GM19239 (cell line): ENCODE measurements at places on chromosomes 6 and 20.

GRCh38 chr20:1242099-1242498 lies 16.3 kb downstream of the RAD21L1 start:
- no peak for DNase-seq

- no peak for DNase-seq
Measured at GRCh38 chr20:59055302-59055701, 12.7 kb upstream of the PRELID3B start.

DNA sequence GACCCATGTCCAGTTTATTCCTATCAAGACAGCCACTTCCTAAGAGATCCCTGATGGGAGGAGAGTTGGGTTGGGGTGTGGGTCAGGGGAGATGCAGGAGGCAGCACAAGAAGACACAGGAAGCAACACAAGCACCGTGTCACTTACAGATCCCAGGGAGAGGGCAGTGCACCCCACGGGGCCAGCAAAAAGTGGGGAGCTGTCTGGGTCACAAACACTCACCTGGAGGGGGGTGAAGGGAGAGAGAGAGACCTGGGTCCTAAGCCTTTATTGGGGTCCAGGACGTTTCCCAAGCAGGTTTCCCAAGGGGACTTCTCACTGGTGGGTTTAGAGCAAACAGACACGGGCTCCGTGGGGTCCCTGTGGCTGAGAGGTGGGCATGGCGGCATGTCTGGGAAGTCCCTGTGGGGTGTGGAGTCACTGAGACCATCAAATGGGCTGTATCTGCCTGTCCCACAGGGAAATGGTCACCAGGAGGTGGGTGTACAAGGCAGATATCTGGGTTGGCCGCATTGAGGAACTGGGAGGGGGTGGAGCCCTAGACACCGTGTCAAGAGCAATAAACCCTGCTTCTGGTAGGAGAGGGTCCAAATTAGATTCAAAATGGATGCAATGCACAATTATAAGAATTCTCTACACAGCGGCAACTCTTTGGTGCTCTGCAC lies 1.6 kb upstream of the CD93 start:
- no peak for DNase-seq

DNA sequence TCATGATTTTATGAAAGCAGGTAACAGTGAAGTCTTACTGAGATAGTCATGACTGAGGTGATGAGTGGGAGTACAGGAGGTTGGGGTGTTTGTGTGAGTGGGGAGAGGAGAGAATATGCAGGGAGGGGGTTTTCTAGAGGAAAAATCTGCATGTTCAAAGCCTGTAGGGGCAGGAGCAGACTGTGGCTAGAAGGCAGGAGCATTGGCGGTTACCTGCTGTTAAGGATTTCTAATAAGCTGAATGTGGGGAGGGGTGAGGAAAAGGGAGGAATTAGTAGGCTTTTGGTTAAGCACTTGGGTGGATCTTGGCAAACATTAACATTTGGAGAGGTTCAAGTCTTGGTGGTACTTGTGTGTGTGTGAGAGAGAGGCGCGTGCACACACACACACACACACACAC lies 70.8 kb downstream of the EYA4 start:
- no peak for DNase-seq

GRCh38 chr20:46550461-46550860 lies at the start of gene OCSTAMP:
TSS of gene OCSTAMP (minus strand) at chr20:46550654. CDS start at chr20:46550560, 94 bp downstream.
- DNase-seq: no peak

DNA sequence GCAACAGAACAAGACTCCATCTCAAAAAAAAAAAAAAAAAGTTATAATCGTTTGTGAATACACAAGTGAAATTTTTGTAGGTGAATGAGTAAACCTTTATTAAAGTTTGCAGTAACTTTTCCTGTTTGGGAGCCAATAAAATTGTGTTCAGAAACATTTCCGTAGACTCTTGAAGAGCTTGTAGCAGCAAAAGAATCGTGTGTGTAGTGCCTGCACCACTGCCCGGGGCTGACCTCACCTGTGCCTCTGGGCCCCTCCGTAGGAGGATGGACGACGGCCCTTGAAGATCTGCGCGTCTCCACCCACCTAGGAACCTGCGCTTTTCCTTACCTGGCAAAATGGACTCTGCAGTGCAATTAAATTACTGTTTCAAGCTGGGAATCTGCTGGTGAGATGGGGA lies 366.0 kb downstream of the THBS2 start:
- DNase-seq: no peak

GRCh38 chr6:100177956-100178355 lies 183.9 kb upstream of the MCHR2 start:
- no peak for DNase-seq

DNA sequence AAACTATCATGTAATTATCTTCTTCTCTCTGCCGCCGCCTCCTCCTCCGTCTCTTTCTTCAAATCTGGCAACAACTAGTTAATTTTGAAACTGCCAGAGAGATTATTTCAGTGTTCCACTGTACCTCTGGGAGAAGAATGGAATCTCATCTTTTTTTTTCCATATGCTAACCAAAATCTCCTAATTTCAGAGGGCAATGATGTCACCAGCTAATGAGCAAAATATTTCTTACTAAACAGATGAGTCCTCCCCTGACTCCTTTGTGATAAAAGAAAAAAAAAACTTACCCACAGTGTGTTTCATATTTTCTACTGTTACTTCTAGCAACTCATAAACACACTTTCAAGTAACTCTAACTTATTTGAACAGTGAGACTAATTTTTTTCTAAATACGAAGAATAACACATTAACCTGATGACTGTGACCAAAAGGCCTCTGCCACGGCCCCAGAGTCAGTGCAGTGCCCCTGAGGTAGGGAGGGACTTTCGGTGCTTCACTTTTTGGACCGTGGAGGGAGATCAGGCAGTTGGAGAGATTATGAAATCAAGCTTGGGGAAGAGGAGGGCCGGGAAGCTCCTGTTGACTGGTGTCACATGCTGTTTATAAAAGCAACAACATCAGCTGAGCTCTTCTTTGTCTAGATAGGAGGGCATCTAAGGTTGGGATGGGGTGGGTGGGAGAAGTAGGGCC lies 159.6 kb downstream of the SASH1 start:
- DNase-seq: no peak

- no peak for DNase-seq
Measured at GRCh38 chr6:90222724-90223198, 73.9 kb downstream of the BACH2 start.

DNA sequence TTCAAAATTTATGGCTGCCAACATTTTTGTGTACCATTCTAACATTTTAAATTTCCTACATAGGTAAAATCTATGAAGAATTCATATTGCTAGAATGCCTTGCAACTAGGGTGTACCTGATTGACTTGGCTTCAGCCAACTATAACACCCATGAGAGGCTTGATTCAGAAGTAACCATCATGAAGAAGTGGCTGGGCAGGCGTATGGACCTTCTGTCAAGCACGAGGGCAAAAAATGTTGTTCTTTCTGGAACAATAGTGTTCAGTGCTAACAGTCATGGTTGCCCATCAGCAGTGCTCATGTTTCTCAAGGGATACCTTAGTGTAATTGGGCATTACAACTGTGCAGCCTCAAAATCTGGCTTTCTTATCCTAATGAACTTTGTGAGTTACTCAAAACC lies 42.9 kb downstream of the ID4 start:
- DNase-seq: no peak

DNA sequence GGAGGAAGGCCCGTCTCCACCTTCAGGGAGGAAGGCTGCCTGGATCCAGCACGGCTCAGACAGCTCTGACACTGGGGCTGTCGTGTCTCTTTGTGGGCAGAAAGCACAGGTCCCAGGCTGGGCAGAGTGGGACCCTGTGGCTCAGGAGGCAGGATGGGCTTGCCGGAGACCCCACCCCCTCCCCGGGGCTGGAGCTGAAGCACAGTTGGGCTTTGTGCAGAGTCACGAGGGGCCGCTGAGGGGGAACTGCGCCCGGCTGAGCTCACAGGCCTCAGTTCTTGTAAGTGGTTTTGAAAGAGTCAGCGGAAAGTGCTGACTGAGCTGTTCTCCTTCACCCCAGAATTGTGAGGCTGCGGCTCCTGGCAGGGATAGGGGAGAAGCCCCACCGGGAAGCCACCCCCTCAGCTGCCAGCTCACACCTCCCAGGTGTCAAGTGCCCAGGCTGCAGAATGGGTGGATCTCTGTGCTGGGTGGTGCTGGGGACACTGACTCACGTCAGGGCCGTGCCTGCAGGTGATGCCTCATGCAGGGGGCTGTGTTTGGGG lies 145.5 kb upstream of the RNF24 start:
- no peak for DNase-seq

DNA sequence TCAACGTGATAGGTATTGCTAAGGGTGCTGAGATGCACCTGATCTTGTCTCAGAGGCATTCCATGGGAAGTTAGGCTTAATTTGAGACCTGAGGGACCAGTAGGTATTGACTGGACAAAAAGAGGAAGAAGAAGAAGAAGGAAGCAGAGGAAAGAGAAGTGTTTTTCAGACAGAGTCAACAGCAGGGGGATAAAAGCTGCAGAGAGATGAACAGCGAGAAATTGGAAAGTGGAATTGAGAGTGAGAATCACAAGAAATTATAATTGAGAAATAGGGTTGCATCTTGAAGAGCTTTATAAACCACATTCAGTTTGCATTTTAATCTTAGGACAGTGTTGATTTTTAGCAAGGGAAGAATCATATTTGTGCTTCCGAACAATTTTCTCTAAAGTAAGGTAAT lies 254.0 kb downstream of the CD83 start:
- DNase-seq: no peak

DNA sequence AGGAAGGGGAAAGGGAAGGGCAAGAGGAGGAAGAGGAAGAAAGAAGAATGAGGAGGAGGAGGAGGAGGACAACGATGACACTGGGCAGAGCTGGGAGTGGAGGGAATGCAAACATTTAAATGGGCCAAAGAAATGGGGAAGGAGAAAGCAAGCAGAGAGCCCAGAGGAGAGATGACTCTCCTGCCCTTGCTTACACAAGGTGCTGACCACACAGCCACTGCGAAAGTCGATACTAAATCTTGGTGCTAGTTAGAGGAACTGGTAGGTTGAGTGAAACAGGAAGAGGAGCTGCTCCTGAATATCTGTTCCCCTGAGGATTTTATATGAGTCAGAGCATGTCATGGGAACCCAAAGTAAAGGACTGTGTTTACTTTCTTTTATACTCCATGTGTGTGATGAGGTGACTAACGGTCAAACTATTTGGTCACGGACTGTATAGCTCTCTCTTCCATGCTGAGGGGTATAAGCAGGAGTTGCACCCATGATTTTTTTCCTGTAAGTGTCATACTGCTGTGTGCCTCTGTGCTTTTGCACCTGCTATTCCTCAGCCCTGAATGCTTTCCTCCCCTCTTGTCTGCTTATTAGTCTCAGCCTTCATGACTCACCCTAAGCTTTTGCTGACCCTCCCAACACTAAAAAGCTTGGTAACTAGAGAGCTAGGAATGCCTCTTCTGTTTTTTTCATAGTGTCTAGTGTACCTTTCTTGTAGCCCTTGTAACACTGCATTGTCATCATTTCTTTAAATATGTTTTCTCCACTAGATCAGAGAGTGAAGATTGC lies 9.5 kb upstream of the PAQR8 start:
- no peak for DNase-seq

GRCh38 chr20:63230800-63231268 lies 4.9 kb upstream of the BIRC7 start:
- DNase-seq: no peak

DNA sequence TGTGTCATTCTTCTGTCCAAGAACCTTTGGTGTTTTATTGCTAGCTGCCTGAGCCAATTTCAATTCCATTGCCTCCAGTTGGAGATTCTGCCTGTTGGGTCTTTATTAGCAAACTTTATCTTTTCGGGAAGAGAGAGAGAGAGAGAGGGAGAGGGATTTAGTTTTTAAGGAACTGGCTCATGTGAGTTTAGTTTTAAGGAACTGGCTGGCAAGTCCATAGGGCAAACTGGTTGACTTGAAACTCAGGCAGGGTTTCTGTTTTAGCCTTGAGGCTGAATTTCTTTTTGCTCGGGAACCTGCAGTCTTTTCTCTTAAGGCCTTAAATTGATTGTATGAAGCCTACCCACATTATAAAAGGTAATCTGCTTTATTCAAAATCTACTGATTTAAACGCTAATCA lies 23.0 kb downstream of the BCKDHB start:
- DNase-seq: no peak

DNA sequence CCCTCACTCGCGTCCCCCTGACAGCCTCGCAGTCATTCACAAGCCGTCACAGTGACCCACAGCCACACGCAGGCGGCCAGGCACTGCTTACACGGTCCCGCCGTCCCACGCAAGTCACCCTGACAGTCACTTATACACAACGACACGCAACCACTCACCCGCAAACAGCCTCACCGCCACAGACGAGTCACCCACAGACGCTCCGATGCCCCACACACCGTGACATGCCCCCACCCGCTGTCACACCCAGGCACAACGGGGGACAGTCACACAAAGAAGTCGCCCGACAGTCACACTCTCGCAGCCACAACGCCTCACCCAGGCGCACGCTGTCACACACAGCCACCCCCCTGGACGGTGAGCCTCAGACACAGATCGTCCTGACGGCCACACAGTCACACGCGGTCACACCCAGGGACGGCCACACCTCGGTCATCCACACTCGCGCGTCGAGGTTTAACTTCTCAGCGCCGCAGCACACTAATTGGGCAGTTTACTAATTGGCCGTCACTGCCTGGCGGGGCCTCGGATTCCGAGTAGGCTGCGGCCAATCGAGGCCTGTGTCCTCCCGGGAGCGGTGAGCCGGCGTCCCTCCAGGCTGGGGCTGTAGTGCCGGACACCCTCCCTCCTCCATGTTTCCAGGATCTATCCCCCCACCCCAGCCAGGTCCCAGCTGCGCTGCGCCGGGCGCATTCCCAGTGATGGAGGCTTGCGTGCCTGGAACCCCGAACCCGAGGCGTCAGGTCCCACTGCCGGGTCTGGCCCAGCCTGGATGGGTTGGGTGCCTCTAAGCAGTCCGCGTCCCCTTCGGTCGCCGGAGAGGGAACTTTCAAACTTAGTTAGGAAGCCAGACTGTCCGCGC lies 790 bp downstream of the TOX2 start:
- DNase-seq: no peak

- no peak for DNase-seq
Measured at GRCh38 chr20:36157610-36158009, 3.1 kb downstream of the EPB41L1 start.

DNA sequence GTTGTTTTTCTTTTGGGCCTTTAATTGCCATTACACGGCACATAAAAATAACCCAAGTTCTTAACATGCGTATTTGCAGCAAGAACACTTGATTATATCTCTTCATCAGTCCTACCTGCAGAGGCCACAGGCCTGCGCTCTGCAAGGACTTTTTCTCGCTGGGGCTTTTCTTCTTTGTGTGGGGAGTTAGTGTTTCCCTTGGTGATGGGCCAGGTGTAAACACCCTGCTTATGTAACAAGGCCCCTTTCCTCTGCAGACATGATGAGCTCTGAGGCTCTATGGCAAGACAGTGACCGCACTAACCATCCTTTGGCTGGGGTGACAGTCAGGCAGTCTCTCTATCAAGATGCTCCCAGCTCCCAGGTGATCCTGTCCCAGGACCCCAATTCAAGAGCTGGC lies 97.8 kb upstream of the PCSK2 start:
- DNase-seq: no peak

DNA sequence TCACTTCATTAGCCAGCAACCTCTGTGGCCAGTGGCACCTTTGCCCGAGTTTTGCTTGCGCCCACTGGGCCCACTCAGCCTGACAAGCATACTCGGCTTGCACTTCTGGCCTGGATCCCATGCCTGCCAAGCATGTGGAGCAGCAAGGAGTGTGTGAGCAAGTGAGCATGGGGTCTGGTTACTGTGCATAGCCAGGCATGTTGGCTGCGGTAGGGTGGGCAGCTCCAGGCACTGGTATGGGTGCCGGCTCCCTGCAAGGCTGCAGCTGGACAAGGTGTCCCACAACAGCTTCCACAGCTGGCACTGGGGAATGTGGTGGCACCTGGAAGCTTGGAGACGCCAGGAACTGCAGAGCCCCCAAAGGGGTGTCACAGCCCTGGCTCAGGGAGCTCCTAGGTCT lies 510.0 kb downstream of the ADGRB3 start:
- DNase-seq: no peak
